GM20000 (cell line): ENCODE measurements at places on chromosomes 12 and 14.
A peak's percentile ranks its signal among the peaks of the same experiment; 100 is the strongest.

GRCh38 chr12:1811281-1811947 lies 9.0 kb upstream of the LRTM2 start:
- DNase-seq, result no peak

DNA sequence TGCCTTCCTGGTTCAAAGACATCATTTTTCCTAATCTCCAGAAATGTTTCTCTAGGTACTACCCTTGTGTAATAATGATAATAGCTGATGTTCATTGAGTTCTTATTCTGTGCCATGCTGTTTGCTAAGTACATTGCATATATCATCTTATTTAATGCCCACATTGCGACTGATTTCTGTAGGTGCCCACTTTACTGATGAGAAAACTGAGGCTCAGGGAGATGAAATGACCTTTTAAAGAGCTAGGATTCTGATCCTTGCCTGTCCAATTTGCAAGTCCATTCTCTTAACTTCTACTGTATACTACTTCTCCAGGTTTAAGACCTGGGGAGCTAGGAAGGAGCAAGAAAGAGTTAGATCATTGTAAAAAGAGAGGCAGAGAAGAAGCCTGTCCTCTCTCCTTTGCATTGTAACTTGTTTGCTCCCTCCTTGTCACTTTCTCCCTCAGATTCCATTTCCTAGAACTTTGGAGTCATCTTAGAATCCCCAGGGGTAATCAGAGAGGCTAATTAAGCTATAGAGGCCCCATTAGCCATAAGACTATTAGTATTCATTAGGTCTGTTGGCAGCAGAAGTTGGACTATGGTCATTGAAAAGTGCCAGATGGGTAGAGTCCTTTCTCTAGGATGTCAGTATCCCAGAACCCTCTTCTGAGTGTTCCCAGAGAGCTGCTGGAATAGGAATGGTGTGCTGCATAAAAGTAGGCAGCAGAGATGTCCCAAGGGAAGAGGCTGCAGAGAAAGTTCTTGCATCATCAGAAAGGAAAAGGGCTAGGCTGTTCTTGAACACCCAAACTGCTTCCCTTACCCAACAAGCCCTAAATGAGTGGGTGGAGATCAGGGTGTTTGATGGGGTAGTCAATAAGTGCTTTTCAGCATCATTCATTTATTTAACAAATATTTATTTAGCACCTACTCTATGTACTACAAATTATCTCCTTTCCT lies 3.1 kb downstream of the DGKA start:
- DNase-seq, result no peak

DNA sequence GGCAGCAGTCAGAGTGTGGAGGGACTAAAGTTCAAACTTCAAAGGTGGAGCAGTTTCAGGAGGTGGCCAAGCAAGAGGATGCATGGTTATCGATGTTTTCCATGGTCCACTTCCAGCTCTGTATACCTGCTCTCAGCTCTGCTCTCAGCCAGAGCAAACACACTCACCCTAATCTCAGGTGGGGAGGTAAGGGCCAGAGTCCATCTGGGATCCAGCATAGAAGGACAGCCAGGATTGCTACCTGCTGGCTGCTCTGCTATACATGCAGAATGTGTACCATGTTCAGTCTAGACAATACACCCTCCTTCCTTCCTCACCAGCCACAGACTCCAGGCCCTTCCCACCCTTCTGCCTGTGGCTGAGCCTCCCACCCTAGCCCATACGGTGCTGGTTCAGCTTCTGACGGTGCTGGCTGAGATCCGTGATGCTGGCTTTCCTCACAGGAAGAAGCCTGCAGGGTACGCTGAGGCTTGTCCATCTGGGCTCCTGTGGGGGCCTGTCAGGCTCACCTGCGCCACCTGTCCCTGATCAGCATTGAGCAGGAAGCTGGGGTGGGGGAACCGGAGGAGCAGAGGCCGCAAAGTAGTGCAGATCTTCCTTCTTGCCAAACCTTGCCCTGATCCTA lies 2.4 kb downstream of the CBLN3 start:
- DNase-seq, result no peak

DNA sequence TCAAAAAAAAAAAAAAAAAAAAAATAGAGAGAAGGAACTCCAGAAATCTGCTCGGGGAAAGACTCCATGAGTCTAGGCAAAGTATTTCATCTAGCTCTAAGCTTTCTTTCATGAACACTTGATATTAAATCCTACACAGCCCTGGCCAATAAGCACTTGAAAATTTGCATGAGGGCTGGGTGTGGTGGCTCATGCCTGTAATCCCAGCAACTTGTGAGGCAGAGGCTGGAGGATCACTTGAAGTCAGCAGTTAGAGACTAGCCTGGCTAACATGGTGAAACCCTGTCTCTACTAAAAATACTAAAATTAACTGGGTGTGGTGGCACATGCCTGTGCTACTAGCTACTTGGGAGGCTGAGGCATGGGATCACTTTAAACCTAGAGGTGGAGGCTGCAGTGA lies 13.1 kb upstream of the METAP2 start:
- DNase-seq, result no peak

- DNase-seq, result no peak
Observed at GRCh38 chr12:88782351-88782750, 202.1 kb upstream of the KITLG start.

DNA sequence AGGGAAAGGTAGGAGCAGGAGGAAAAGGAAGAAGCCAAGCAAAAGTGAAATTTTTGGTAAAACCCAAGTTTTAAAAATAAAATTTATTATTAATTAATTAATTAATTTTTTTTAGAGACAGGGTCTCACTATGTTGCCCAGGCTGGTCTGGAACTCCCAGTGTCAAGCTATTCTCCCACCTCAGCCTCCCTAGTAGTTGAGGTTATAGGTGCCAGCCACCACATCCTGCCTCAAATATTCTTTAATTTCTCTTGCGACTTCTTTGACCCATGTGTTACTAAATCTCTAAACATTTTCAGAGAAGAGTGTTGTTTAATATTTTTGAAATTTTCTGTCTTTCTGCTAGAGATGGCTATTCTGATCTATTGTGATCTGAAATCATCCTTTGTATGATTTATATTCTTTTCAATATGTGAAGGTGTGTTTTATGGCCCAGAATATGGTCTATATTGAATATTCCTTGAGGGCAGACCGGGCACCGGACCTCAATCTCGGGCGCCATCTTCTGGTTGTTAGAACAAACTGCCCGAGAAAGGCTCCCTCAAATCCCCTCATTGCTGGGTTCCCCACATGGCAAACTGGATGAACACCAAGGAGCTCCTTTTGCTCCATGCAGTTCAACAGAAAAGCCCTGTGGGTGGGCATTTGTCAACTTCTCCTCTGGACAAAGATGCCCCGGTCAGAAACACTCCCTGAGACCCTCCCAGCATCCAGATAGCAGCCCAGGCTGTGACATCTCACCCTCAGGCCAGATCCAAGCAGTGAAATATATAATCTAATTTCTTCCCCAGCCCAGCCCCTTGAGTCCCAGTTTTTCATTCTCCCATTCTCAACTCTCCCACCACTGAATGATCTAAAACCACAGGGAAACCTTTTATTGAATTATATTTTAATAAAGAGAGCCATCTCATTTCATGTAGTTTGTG lies 110.5 kb downstream of the ASCL4 start:
- DNase-seq, result peak; percentile 71

GRCh38 chr14:80954687-80955299 lies 628 bp upstream of the TSHR start:
- peak; percentile 63 for DNase-seq

DNA sequence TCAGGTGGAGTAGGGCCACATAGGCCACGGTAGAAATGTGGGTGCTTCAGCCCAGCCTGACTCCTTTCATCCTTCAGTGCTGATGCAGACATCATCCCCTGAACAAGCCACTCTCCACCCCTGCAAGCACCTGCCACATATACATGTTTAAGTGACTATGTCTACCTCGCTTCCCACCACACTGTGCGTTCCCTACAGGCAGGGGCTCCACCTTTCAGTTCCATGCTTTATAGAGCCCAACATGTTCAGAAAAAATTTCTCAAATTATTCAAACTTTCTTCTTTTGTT lies 11.6 kb downstream of the SLC7A7 start:
- DNase-seq, result no peak

GRCh38 chr12:65432114-65432513 lies 153.6 kb downstream of the MSRB3 start:
- DNase-seq, result no peak

- no peak for DNase-seq
Observed at GRCh38 chr12:25194214-25194613, 746 bp downstream of the DNAI7 start.

- no peak for DNase-seq
Observed at GRCh38 chr12:48037267-48037915, 33.1 kb upstream of the COL2A1 start.

DNA sequence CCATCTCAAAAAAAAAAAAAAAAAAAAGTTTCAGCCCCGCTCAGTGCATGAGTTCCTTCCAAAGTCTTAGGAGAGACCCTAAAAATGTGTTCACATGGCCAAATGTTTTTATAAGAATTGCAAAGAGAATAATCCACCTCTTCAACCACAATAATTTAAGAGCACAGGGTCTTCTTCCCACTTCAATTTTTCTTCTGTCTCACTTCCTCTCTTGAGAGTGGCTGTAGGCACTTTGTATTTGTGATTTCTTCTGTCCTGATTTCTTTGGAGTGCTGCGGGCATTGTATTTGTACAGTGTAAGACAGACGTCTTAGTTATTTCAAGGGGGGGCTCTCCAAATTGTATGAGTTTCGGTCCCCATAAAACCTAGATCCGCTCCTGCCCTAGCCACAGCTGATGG lies 58.3 kb downstream of the C12orf56 start:
- no peak for DNase-seq

GRCh38 chr14:105275267-105275946 lies 25.4 kb downstream of the BRF1 start:
- DNase-seq, result no peak

GRCh38 chr12:13002301-13003097 lies 2.4 kb upstream of the HEBP1 start:
- DNase-seq, result no peak

DNA sequence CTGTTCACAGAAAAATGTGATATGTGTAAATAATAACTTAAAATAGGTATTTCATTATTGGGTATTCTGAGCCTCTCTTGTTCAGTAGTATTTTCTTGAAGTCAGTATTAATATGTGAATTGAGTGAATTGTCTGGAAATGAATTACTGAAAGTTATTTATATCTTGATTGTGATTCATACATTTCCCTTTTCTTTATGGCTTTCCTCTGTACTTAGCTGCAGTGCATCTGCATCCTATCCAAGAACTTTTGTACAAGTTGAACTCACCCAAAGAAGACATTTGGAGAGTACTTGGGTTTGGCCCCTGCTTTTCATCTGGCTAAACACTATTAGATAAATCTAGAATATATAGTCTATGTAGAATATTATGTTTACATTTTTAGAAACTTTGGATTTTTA lies 326.0 kb downstream of the RAD51B start:
- no peak for DNase-seq

DNA sequence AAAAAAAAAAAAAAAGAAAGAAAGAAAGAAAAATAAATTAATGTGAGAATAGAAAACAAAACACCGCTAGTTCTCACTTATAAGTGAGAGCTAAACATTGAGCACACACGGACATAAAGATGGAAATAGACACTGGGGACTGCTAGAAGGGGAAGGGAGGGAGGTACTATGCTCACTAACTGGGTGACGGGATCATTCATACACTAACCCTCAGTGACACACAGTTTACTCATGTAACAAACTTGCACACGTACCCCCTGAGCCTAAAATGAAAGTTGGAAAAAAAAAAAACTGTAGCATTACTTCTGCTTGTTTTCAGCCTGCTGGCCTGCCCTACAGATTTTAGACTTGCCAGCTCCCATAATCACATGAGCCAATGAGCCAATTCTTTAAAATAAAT lies 10.5 kb upstream of the PRMT5 start:
- no peak for DNase-seq

DNA sequence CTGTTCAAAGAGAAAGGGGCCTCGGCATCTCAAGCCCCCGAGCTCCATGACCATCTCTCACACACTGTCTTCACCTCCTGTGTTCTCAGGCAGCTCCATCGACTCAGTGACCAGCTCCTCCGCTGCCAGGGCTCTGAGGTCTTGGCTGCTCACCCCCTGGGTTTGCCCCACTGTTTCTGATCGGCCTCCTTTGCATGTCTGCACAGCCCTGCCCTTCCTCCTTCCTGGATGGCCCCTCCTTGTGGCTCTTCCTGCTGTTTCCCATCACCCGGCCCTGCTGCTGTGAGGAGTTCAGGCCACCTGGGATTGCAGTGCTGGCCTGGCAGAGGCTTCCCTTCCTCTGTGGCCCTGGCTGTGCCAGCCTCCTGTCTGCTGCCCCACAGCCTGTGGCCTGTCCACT lies 38.1 kb upstream of the PIWIL1 start:
- no peak for DNase-seq

DNA sequence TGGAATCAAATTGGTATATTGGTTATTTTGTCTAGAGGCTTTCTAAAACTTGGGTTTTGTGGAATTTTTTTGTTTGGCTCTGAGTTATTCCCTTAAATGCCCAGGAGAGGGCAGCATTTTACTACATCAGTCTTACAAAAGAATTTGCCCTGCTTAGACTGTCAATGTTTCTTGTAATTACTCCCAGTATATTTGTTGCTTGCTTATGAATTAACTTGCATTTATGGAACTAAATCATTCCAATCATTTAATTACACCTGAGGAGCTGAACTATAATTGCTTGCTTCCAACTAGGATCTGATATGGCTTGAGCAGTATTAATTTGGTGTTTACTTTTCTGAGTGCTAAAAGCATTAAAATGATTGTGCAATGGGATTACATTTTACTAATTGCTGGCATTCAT lies 48.7 kb downstream of the MIPOL1 start:
- peak; percentile 12 for DNase-seq

GRCh38 chr14:68327231-68327630 lies 465.6 kb downstream of the ZFP36L1 start:
- DNase-seq, result no peak

- DNase-seq, result no peak
Observed at GRCh38 chr12:77102691-77103090, 37.3 kb upstream of the E2F7 start.

DNA sequence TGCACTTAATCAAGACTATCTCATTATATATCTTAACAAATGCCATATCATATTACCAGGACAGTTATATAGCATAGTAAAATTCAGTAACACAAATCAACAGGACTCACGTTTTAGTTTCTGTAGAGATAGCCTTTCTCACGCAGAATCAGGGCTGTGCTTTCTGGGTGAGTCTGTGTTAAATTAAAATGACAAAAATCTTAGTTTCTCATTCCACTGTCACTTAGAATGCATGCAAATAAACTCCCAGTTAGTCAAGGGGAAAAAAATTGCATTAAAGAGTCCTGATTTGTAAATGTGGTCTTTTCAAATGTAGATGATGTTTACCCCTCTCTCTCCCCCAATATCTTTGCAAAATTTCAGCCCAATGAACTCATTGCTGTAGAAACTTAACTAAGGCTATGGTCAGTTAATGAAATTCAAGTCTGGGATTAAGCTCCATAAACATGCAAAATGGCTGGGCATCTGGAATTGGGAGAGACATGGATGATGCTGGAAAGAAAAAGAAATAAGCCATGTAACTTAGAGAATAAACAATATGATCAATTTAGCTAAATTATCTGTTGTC lies 77.8 kb upstream of the MGAT4C start:
- no peak for DNase-seq
